RKO (cell line): ENCODE measurements at places on chromosomes 4 and X.

DNA sequence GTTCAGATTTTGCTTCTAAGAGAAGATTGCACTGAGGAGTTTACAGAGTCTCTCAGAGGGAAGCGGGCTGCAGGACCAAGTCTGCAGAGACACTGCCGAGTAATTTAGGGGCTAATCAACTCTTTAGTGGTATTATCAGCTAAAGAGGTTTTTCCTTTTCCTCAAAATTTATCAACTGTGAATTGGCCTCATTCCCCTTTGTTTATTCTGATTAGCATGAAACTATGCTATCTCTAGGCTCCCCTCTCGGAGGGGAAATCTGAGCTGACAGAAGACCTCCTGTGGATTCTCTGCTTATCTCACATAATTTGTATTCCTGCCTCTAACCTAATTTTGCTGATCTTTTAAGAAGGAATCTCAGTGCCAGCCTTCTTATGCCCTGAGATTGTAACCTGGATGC, 201.0 kb downstream of the DCTD start:
- DNase-seq: no peak

- no peak for DNase-seq
These were observed 84.5 kb downstream of the HPGD start for GRCh38 chr4:174437749-174438148.

DNA sequence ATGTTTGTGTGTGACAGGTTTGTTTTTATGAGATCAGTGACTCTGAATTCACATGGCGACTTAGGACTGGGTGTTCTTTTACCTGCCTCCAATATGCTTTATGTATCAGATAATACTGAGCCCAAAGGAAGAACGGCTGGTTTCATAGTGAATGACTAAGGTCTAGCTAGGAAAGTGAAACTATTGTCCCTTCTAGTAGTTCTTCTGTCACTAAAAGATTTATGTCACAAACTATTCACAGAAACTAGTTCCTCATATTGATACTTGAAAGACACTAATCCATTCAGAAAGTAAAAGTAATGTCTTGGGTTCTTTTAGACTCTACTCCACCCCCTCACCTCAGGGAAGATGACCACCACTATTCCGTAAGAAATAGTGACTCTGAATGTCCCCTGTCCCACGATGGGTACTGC, 81.7 kb downstream of the EGF start:
- DNase-seq: no peak

DNA sequence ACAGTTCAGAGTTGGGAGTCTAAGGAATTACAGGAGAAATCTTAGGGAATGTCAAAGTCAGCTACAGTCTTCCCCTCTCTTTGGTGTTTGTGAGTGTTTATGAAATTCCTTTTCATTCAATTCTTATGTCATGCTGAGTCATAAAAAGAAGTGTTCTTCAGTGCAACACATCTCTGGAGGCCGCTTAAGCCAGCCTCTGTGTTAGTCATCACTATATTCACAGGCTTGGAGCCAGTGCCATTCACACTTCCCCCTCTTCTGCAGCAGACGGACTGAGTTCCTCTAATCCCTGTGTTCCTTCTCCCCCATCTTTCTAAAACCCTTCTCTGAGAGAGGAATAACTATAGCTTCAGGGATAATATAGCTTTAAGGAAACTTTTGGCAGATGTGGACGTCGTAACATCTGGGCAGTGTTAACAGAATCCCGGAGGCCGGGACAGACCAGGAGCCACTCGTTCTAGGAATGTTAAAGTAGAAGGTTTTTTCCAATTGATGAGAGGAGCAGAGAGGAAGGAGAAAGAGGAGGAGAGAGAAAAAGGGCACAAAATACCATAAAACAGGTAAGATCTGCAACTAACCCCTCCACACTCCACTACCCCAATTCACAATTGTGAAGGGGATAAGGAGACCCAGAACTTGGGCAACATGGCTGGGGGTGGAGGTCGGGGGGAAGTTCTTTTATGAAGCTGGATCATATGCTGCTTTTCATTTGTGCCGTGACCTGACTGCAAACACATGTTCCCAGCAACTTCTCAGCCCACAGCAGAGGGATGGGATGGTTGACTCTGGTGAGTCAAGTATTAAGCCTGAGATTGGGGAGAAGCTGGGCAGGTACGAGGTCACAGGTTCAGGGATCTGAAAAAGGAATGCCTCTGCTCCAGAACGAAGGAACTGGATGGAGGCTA, at the start of gene SRPX2:
SRPX2 (plus strand) TSS at position 244 of the 905 bp plus-strand sequence. CDS start 2,124 bp downstream, outside the sequence.
- peak; percentile 94 for DNase-seq

- DNase-seq: no peak
These were observed 277.1 kb upstream of the ADGRL3 start for GRCh38 chr4:60923075-60923474.

DNA sequence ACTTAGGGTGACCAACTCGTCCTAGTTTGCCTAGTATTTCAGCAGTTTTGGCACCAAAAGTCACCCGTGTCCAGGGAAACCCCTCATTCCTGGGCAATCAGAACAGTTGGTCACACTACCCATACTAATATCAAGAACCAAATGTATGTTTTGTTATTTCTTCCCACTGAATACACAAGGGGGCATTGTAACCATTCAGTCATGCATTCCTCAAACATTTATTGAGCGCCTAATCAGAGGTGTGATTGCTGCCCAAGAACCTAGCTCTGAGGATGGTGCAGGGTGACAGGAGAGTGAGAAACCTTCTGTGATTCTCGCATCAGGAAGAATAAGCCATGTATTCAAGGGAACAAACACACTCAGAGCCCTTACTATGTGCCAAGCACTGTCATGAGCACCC, 69.8 kb upstream of the RAI2 start:
- DNase-seq: no peak

DNA sequence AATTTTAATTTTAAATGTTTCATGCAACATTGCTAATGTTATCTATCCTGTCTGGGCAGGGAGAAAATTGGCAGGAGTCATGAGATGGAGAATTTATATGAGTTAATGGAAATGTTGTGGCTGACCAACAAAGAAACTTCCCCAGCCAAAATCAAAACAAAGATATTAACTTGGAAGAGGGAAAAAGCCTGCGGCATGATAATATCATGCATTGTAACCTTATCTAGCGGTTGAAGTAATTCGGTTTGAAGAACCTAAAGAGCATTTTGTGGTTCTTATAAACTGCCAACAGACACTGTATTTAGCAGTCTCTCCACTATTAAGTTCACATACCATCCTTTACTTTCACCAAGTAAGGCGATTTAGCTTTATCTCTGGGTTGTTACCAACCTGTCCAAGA, 42.3 kb downstream of the DKK2 start:
- no peak for DNase-seq

- no peak for DNase-seq
These were observed 15.0 kb downstream of the APELA start for GRCh38 chr4:164892018-164892417.

GRCh38 chr4:82124932-82125786, 248.6 kb downstream of the HNRNPD start:
- DNase-seq: no peak

- DNase-seq: no peak
These were observed 37.9 kb downstream of the SUPT20HL2 start for GRCh38 chrX:24276015-24276414.

- no peak for DNase-seq
These were observed 94.6 kb downstream of the COX18 start for GRCh38 chr4:72974694-72975487.
